ENCODE measurements at places on chromosomes 13 and 19.

- DNase-seq = no peak
Observed at GRCh38 chr19:46551164-46551563, 50.0 kb upstream of the CALM3 start.

- no peak for DNase-seq
Observed at GRCh38 chr13:95020298-95020987, 280.8 kb downstream of the ABCC4 start.

GRCh38 chr13:47213047-47213446, 316.2 kb upstream of the HTR2A start:
- no peak for DNase-seq

GRCh38 chr13:51501592-51502152, 48.8 kb upstream of the INTS6 start:
- no peak for DNase-seq

GRCh38 chr13:80562433-80563156, 221.7 kb upstream of the SPRY2 start:
- DNase-seq = no peak
